ENCODE measurements at places on chromosomes 6 and 20. TPM values are rescaled to one million over a fixed set of nuclear protein-coding genes. Genes with fewer than 3 reads are reported as not detected.
A peak's percentile ranks its signal among the peaks of the same experiment; 100 is the strongest.

DNA sequence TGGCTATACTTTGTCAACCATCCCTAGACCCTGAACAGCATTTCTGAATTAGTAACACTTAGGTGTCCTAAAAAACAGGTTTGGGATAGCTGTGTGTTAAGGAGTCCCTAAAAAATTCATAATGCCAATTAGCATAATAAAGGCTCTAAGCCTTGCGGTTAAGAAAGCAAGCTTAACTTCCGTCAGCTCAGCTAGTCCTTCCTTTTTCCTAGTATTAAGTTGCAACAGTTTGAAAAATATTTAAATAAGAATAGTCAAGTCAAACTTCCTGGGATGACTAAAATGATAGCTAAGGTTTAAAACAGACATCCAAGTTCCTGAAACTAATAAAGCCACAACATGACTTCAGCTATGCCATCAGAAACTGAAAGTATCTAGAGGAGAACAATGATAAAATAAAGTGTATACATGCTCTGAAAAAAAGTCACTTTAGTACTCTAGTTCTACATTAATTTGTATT lies 3.5 kb downstream of the AKIRIN2 start:
- H3K27me3 ChIP-seq: no peaks in the 10 kb centered on the region
- no peaks in the 10 kb centered on the region for H3K36me3 ChIP-seq
- peak overlapping the region; percentile 97 for H3K27ac ChIP-seq
- DNase-seq: peak; percentile 36

The OR2B2 gene
- not detected for total RNA-seq

- H3K36me3 ChIP-seq: no peaks in the 10 kb centered on the region
- H3K4me3 ChIP-seq: peak overlapping the region; percentile 59
- no peaks in the 10 kb centered on the region for H3K27me3 ChIP-seq
- peak overlapping the region; percentile 81 for H3K27ac ChIP-seq
- peaks cover 11% of the 10 kb centered on the region for H3K4me1 ChIP-seq
- peak; percentile 89 for DNase-seq
Observed at GRCh38 chr6:26532699-26533531, 5.3 kb upstream of the HMGN4 start.

The TAP1 gene
- 16.0 TPM for total RNA-seq

GRCh38 chr6:29797135-29797534 lies 30.5 kb upstream of the HLA-G start:
- peaks cover 2% of the 10 kb centered on the region for H3K27me3 ChIP-seq
- H3K27ac ChIP-seq: no peak overlapping the region
- H3K36me3 ChIP-seq: no peaks in the 10 kb centered on the region
- no peak for DNase-seq

The AIF1 gene
- total RNA-seq: 7.6 TPM

- H3K27me3 ChIP-seq: no peaks in the 10 kb centered on the region
- H3K4me3 ChIP-seq: no peak overlapping the region
- H3K4me1 ChIP-seq: no peaks in the 10 kb centered on the region
- H3K36me3 ChIP-seq: no peaks in the 10 kb centered on the region
Observed at GRCh38 chr20:52001999-52002666, 189.4 kb downstream of the ZFP64 start.

DNA sequence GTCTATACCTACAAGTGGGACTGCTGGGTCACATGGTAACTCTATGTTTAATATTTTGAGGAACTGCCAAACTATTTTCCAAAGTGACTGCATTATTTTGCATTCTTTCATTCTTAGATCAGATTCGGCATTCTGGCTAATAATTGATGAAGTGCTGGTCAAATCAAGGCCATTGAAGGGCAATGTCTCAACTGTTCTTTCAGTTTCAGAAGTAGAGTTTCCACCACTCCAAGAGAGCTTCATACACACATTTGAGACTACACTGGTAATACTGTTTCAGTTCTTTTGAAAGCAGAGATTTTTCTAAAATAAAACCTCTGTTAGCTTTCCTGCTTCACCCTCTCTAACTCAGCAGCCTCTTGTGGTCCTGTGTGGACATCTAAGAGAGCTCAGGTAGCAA lies 154.5 kb downstream of the CFAP61 start:
- peaks cover 10% of the 10 kb centered on the region for H3K27me3 ChIP-seq
- H3K4me1 ChIP-seq: no peaks in the 10 kb centered on the region
- H3K36me3 ChIP-seq: no peaks in the 10 kb centered on the region
- no peak overlapping the region for H3K4me3 ChIP-seq
- no peak overlapping the region for H3K27ac ChIP-seq
- DNase-seq: no peak

All from stomach (tissue), 19 donors.